Gastrocnemius medialis (tissue), 4 donors: ENCODE measurements at places on chromosomes 4 and X.
A peak's percentile ranks its signal among the peaks of the same experiment; 100 is the strongest.

- DNase-seq: peak; percentile 26
Observed at GRCh38 chr4:99612281-99612680, 37.7 kb downstream of the MTTP start.

GRCh38 chr4:109191216-109191615, 111.2 kb downstream of the COL25A1 start:
- no peak for DNase-seq

- no peak for DNase-seq
Observed at GRCh38 chrX:31547416-31547815, 475.6 kb upstream of the FTHL17 start.

DNA sequence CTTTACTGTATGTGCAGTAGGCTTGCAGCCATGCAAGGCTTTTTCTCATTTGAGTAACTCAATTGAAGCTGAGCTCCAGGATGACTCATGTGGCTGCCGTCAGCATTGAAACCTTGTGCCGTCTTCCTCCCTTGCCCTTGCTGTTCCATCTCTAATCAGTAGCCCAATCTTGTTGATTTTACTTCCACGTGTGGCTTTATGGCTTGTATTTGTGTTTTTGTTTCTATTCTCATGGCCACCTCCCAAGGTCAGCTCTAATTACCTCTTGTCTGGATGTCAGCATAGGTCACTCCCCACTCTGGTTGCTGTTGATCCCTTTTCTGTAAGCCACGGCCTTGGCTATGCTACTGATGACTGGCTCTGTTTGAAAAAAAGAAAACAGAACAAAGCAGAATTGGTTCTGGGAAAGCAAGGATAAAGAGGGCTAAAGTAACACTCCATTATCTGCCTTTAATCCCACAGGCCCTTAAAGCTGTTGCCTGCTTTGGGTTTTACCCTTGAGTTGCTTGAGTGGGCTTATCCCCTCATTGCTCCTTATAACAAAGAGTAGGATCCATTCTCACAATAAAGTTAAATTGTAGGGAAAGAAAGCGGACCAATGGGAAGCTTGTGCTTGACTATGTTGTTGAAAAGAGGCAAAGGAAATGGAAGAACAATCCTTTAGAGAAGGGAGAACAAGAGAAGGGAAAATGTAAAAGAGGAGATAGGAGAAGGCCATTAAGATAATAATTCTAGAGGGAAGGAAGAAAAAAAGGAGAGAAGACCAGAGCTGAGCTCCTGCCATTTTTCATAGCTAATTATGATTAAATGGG, 173.9 kb upstream of the PGRMC2 start:
- DNase-seq: no peak

DNA sequence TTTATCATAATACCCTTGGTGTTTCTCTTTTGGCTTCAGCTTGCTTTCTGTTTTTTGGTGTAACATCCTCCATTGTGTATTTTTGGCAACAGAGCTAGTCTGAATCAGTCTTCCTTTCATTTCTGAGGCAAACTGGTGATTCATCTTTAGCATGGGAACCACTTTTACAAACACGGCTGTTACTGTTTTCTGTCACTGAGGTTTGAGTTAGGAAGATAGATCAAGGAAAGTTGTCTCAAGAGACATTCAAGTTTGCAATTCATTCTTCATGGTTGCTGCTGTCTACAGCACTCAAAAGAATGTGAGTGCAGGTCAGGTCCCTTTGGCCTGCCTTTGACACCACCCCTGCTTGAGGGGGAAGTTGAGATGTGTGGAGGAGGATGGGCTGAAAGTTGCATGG, 36.3 kb downstream of the IL21 start:
- no peak for DNase-seq

DNA sequence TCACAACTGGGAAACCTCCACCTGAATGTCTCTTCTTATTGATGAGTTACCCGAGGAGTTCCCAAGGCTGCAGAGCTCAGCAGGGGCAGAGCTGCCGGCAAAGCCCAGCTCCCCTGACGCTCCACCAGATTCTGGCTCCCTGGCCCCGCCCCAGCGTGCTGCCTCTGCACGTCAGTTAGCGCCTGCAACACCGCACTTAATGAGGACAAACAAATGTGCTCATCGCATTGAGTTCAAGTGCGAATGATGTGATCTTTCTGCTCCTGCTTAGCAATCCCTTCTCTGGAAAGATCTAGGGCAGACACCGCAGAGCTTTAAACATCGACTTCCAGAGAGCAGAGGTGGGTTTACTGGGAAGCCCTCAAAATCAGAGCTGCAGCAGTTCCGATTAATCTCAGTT, 55.5 kb upstream of the FBXW7 start:
- DNase-seq: no peak

- no peak for DNase-seq
Observed at GRCh38 chr4:171308661-171309060, 504.5 kb upstream of the GALNTL6 start.

DNA sequence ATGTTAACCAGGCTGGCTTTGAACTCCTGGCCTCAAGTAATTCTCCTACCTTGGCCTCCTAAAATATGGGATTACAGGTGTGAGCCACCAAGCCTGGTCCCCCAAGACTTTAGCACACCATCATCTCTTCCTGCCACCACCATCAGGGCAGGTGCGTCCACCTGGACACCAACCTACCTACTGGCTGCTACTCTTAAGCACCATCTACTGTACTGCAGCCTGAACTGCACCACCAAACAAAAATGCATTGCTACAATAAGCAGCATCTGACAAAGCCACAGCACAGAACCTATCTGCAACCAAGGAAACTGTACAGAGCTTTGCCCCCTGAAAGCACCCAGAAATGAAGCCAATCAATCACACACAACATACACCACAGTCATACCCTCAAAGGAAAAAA, 139.7 kb downstream of the EFHC2 start:
- DNase-seq: no peak

DNA sequence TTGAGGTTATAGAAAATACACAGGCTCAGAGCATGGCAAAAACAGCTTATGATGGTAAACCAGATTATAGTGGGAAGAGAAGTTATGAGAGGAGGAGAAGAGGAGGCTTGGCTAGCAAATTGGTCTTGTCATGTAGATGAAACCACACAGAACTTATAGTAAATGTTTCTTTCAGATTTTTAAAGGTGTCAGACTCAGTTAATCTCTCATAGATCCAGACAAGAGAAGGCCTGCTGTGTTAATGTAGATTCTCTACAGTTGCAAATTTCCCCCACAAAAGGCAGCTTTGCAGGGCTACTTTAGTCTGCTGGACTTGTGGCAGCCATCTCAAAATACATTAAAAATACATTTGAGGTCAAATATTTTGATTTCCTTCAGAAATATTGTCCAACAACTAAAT, 1731.7 kb downstream of the ARAP2 start:
- no peak for DNase-seq

- DNase-seq: no peak
Observed at GRCh38 chr4:3739577-3739976, 26.6 kb upstream of the ADRA2C start.

- DNase-seq: no peak
Observed at GRCh38 chrX:22135171-22135711, 103.1 kb downstream of the PHEX start.

- DNase-seq: no peak
Observed at GRCh38 chr4:153075836-153076518, 128.3 kb upstream of the TRIM2 start.

DNA sequence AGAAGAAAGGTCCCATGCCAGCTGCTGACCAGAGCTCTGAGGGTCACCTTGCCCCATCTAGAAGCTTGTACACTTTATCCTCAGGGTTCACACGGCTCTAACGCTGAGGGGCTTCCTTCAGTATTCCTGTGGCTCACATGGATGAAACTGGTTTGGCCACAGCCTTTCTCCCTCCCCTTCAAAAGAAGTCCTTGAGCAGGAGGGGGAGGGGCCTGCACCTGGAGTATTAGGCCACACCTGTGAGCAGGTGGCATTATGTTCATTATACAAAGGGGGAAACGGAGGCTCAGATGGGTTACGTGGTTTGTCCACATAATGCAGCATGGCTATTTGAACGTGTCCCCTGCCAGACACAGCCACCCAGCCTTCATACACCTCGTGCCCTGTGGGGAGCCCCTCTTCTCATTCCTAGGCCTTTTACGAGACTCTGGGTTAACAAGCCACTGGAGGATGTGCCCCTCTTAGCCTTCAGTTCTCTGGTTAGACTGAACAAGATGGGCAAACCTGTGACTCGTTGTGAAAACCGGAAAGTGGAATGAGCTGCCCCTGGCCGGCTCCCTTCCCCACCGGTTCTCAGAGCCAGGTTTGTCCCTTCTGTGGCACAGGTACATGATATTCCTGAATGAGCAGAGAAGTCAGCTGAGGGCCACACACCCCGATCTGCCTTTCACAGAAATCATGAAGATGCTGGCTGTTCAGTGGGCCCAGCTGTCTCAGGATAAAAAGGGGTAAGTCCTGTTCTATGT, 27.2 kb upstream of the JAKMIP1 start:
- no peak for DNase-seq

DNA sequence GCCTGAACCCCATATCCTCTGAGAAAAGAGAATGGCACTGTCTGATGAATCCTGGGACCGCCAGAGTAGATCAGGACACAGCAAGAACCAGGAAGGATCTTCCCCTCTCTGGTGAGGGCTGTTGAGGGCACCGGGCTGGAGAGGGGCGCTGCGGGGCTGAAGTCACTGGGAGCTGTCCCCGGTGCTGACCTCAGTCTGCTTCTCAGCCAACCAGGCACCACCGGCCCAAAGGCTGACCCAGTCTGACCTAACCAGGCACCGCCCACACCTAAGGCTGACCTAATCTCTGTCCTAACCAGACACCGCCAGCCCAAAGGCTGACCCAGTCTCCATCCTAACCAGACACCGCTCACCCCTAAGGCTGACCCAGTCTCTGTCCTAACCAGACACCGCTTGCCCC, 82.8 kb downstream of the CPZ start:
- DNase-seq: no peak

DNA sequence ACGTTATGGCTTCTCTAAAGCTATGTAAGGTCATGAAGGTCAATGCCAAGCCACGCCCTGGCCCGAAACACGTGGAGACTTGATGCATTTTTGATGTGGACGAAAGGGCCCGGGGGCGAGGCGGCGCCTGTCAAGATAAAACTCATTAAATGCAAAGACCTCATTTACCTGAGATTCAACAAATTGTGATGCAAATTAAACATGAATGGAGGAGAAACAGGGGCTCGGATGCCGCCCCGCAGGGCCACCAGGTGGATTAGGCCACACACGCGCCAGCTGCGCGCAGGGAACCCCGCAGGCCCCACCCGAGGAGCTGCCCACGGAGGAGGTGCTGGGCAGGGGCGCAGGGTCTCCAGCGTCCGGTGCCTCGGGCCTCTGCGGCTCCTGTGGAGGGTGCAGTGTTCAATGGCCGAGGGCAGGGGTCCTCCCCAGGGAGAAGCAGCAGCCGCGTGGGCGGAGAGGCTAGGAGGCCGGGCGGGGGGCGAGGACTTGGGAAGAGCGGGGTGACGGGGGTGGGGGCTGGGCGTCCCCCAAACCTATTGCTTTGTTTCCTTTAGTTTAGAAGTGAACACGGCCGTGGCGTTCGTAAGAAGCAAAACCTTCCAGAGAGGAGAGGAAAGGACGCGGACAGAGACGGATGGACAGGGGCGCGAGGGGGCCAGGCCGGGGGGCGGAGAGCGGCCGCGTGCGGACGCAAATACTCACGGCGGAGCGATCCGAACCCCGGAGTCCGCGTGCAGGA, 40.4 kb downstream of the CPLX1 start:
- no peak for DNase-seq

DNA sequence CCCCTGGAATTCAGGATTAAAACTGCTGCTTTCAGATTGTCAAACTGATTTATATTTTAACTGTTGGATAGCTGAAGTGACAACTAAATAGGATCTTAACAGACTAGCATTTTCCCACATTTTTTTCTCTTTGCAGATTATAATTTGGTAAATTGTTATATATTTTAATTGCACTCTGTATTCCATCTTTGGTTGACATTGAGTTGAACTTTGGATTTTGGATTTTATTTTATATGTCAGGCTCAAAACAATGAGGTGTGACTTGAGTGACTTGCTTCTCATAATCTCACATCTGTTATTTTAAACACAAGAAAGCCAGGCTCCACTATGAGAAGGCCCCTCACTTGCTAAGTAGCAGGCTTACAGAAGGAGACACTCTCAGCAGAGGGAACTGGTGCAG, 38.1 kb downstream of the NAA11 start:
- no peak for DNase-seq
